Colonic mucosa (tissue), 4 donors: ENCODE measurements at places on chromosomes 2 and 18.

- DNase-seq: no peak
- no peaks in the 10 kb centered on the region for H3K4me1 ChIP-seq
- no peak overlapping the region for H3K27ac ChIP-seq
- H3K4me3 ChIP-seq: no peak overlapping the region
- no peaks in the 10 kb centered on the region for H3K27me3 ChIP-seq
- no peaks in the 10 kb centered on the region for H3K36me3 ChIP-seq
Observed at GRCh38 chr2:221392228-221392881, 179.7 kb downstream of the EPHA4 start.

DNA sequence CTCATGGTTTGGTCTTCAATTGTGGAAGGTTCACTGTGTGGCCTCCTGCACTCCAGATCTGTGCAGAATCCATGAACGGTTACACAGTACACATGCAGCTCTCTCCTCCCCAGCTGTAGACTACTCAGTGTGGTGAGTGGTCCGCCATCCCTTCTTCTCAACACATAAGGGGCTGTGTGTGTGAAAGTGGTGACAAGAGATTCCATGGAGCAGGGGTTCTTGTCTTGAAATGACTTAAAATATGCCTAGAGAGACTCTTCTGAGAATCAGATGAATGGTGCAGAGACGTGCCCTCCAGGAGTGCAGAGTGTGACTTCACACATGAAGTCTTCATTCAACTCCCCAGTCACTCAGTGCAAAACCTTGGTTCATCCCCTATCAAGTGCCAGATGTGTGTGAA, 151.0 kb upstream of the COPS8 start:
- no peak overlapping the region for H3K27ac ChIP-seq
- no peak overlapping the region for H3K4me3 ChIP-seq
- H3K4me1 ChIP-seq: no peaks in the 10 kb centered on the region

DNA sequence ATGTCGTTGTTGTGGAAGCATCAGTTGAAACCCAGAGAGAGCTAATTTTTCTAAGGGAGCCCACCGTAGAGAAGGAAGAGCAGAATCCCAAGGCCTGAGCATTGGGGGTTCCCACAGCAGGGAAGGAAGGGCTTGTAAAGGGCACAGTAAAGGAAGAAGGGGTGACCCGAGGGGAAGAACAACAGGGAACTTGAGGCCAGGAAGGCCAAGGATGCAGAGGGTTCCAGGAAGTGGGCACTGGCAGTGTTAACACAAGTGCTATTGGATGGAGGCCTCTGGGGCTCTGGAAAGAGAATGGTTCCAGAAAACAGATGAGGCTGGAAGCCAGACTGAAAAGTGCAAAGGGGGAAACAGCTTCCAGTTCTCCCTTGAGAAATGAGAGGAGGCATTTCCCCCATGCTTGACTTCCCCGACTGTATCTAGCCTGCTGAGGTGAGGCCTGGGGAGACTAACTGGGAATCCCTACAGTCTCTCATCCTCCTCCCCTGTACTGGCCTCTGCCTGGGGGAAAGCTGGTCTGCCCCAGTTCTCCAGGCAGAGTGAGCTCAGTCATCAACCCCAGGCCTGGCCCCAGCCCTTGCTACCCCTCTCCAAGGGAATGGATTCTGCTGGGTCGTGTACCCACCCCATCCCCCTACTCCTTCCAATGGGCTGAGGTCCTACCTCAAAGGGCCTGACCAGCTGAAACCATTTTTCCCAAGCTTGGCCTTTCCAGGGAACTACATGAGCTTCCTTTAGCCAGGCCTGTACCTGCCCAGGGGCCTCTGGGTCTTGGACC, 43.2 kb upstream of the MRPL33 start:
- H3K4me3 ChIP-seq: no peak overlapping the region
- H3K4me1 ChIP-seq: no peaks in the 10 kb centered on the region
- no peak for DNase-seq
- no peaks in the 10 kb centered on the region for H3K36me3 ChIP-seq
- no peak overlapping the region for H3K27ac ChIP-seq
- H3K27me3 ChIP-seq: no peaks in the 10 kb centered on the region

DNA sequence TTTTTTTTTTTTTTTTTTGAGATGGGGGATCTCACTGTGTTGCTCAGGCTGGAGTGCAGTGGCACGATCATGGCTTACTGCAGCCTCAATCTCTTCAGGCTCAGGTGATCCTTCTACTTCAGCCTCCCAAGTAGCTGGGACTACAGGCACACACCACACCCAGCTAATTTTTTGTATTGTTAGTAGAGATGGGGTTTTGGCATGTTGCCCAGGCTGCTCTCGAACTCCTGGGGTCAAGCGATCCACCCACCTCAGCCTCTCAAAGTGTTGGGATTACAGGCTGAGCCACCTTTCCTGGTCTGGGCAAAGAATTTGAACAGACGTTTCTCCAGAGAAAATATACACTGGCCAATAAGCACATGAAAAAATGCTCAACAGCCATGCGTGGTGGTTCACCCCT, 2.9 kb upstream of the SNRNP200 start:
- H3K27me3 ChIP-seq: no peaks in the 10 kb centered on the region
- H3K36me3 ChIP-seq: peaks cover 2% of the 10 kb centered on the region
- no peak overlapping the region for H3K4me3 ChIP-seq
- H3K4me1 ChIP-seq: peaks cover 12% of the 10 kb centered on the region
- DNase-seq: no peak
- H3K27ac ChIP-seq: no peak overlapping the region

GRCh38 chr2:27958711-27959378, 68.3 kb downstream of the BABAM2 start:
- H3K27ac ChIP-seq: no peak overlapping the region
- no peak for DNase-seq
- no peak overlapping the region for H3K4me3 ChIP-seq
- peaks cover 6% of the 10 kb centered on the region for H3K4me1 ChIP-seq
- H3K36me3 ChIP-seq: no peaks in the 10 kb centered on the region

DNA sequence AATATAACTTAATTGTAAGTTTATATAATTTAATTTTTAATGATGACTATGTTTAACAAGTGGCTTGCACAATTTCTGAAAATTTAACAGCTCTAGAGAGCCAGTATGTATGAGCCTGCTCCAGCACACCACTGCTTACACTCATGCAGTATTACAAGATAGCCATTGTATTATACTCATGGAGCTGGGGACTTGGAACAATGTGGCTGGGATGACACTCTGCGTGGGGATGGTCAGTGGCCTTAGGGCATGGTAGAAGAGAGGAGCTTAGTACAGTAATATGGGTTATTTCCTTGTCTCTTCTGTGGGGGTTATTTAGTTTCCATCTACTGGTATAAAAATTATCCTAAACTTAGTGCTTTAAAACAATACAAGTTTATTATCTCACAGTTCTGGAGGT, 105.1 kb upstream of the STON1 start:
- no peak overlapping the region for H3K4me3 ChIP-seq
- H3K27me3 ChIP-seq: no peaks in the 10 kb centered on the region
- H3K4me1 ChIP-seq: no peaks in the 10 kb centered on the region
- no peak overlapping the region for H3K27ac ChIP-seq
- H3K36me3 ChIP-seq: no peaks in the 10 kb centered on the region

GRCh38 chr18:39935598-39935997, 2019.4 kb upstream of the PIK3C3 start:
- DNase-seq: no peak
- no peak overlapping the region for H3K4me3 ChIP-seq

- H3K27ac ChIP-seq: no peak overlapping the region
- no peaks in the 10 kb centered on the region for H3K4me1 ChIP-seq
- no peaks in the 10 kb centered on the region for H3K27me3 ChIP-seq
- H3K36me3 ChIP-seq: no peaks in the 10 kb centered on the region
- no peak overlapping the region for H3K4me3 ChIP-seq
- DNase-seq: no peak
Observed at GRCh38 chr2:151861174-151861573, 33.0 kb upstream of the ARL5A start.

DNA sequence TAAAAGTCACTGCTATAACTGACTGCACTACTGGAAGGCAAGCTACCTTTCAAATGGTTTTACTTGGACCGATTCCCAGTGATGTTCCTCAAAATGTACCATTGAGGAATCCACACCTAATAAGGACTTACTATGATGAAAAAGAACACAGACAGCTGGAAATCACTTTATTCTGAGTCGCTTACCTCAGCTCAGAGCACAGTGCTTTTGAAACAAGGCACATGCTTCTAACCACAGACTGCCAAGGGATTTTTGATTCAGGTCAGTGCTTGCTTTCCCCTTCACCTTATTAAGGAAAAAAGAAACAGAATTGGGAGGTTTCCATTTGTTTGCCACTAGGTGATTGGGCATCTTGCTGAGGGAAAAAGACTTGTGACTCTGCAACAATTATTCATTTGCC, 707.5 kb upstream of the FSHR start:
- no peak overlapping the region for H3K4me3 ChIP-seq
- H3K4me1 ChIP-seq: no peaks in the 10 kb centered on the region
- H3K27me3 ChIP-seq: no peaks in the 10 kb centered on the region
- DNase-seq: no peak
- no peaks in the 10 kb centered on the region for H3K36me3 ChIP-seq

GRCh38 chr2:120552800-120553481, 182.7 kb upstream of the GLI2 start:
- H3K4me3 ChIP-seq: no peak overlapping the region
- H3K36me3 ChIP-seq: no peaks in the 10 kb centered on the region
- peaks cover 8% of the 10 kb centered on the region for H3K4me1 ChIP-seq
- DNase-seq: peak; percentile 87
- no peaks in the 10 kb centered on the region for H3K27me3 ChIP-seq

DNA sequence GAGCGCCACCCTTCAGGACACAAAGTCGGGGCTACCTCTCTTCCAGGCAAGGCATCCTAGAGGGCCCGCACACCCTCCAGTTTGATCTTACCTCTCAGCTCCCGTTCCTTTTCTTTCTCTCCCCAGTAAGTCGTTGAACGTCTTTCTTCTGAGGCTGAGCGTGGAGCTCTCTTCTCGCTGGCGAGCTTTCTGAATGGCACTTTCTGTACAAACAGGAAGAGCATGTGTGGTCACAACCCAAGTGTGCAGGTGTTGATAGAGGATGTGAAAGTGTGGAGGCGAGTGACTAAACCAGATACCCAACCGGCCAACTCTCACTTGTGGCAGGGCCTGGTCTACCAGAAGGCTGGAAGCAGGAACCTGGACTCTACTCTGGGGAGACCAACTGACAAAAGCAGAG, at the start of gene AFF3:
Gene AFF3 (minus strand): TSS at position 198 of the 400 bp plus-strand sequence. CDS start 38,136 bp downstream, outside the sequence.
- H3K4me1 ChIP-seq: no peaks in the 10 kb centered on the region
- H3K27me3 ChIP-seq: no peaks in the 10 kb centered on the region

DNA sequence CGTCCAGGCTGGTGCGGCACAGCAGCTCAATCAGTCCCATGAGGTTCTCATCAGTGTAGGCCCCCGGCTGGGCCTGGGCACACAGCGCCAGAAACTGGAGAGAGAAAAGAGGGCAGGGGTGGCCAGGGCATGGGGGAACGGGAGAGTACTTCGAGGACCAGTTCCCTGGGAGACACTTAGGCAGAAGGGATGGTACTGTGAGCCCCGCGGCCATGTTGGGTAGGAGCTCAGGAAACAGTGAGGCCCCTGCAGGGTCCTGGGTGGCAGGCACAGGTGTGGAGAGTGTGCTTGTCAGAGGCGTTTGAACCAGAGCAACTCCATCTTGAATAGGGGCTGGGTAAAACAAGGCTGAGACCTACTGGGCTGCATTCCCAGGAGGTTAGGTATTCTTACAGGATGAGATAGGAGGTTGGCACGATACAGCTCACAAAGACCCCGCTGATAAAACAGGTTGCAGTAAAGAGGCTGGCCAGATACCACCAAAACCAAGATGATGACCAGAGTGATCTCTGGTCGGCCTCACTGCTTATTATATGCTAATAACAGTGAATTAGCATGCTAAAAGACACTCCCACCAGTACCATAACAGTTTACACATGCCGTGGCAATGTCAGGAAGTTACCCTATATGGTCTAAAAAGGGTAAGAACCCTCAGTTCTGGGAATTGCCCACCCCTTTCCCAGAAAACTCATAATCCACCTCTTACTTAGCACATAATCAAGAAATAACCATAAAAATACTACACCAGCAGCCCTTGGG, 51.9 kb upstream of the SEMA4C start:
- H3K36me3 ChIP-seq: no peaks in the 10 kb centered on the region
- no peak overlapping the region for H3K4me3 ChIP-seq
- no peak for DNase-seq
- H3K27me3 ChIP-seq: no peaks in the 10 kb centered on the region
- H3K27ac ChIP-seq: no peak overlapping the region
- H3K4me1 ChIP-seq: no peaks in the 10 kb centered on the region

GRCh38 chr18:7684966-7685365, 117.8 kb downstream of the PTPRM start:
- H3K36me3 ChIP-seq: no peaks in the 10 kb centered on the region
- no peak for DNase-seq
- no peak overlapping the region for H3K27ac ChIP-seq

GRCh38 chr2:120231564-120231973, 8.4 kb upstream of the TMEM185B start:
- no peaks in the 10 kb centered on the region for H3K27me3 ChIP-seq
- H3K27ac ChIP-seq: peak overlapping the region; percentile 80
- no peaks in the 10 kb centered on the region for H3K36me3 ChIP-seq
- DNase-seq: no peak
- peak overlapping the region; percentile 22 for H3K4me3 ChIP-seq
- peaks cover 15% of the 10 kb centered on the region for H3K4me1 ChIP-seq

DNA sequence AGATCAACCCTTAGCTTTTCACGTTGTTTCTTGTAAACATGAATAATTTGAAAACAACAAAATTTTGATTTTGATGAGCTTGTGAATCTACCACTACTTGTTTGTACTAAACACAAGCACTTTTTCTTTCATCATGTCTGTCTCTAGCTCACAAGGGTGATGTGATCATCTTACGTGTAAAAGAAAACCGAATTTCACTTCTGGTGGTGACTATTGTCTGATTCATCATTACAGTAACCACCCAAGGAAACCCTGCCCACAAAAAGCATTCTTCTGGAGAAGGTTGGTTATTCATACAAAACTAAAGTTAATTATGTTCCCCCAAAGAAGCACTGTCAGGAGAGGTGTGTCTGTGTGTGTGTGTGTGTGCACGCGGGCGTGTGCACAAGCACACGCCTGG, 285.4 kb downstream of the ZNF516 start:
- no peaks in the 10 kb centered on the region for H3K4me1 ChIP-seq
- DNase-seq: no peak
- H3K27ac ChIP-seq: no peak overlapping the region
- H3K4me3 ChIP-seq: no peak overlapping the region

GRCh38 chr2:10610213-10610910, 79.4 kb downstream of the NOL10 start:
- H3K27me3 ChIP-seq: no peaks in the 10 kb centered on the region
- H3K36me3 ChIP-seq: no peaks in the 10 kb centered on the region
- no peaks in the 10 kb centered on the region for H3K4me1 ChIP-seq
- DNase-seq: peak; percentile 33

- DNase-seq: peak; percentile 60
- peak overlapping the region; percentile 12 for H3K4me3 ChIP-seq
- H3K27ac ChIP-seq: no peak overlapping the region
- no peaks in the 10 kb centered on the region for H3K4me1 ChIP-seq
- no peaks in the 10 kb centered on the region for H3K36me3 ChIP-seq
- no peaks in the 10 kb centered on the region for H3K27me3 ChIP-seq
Observed at GRCh38 chr2:237858294-237859081, 935 bp upstream of the RAMP1 start.
